Right ventricle myocardium superior (tissue), 1 donor: ENCODE measurements at places on chromosomes 1 and 21.

- DNase-seq, result peak; percentile 90
Observed at GRCh38 chr1:161305867-161306519, 3.8 kb downstream of the MPZ start.

DNA sequence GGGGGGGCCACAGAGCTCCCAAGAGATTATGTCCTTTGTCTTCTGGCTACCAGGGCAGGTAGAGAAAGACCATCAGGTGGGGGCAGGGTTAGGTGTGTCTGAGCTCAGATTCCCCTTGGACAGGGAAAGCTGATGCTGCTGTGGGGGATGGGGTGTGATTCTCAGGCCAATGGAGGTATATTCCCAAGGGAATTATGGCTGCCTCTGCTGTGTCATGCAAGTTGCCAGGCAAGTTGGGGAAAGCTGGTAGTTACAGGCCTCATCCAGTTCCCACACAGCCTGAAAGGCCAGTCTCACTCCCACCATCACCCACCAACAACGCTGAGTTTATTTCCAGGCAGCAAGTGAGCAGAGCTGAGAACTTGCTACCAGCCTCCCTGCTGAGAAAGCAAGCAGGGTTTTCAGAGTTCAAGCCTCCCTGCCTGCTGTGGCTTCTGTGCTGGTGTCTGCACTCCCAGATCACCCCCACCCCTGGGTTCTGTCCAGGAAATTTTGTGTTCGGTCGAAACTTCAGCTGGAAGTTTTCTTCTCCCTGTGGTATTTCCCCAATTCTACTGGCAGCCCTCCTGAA lies 21.3 kb downstream of the IFI16 start:
- no peak for DNase-seq

GRCh38 chr1:84253891-84254290 lies 47.6 kb upstream of the SAMD13 start:
- DNase-seq, result peak; percentile 53

GRCh38 chr1:206909883-206910318 lies 11.8 kb downstream of the FCMR start:
- DNase-seq, result no peak

DNA sequence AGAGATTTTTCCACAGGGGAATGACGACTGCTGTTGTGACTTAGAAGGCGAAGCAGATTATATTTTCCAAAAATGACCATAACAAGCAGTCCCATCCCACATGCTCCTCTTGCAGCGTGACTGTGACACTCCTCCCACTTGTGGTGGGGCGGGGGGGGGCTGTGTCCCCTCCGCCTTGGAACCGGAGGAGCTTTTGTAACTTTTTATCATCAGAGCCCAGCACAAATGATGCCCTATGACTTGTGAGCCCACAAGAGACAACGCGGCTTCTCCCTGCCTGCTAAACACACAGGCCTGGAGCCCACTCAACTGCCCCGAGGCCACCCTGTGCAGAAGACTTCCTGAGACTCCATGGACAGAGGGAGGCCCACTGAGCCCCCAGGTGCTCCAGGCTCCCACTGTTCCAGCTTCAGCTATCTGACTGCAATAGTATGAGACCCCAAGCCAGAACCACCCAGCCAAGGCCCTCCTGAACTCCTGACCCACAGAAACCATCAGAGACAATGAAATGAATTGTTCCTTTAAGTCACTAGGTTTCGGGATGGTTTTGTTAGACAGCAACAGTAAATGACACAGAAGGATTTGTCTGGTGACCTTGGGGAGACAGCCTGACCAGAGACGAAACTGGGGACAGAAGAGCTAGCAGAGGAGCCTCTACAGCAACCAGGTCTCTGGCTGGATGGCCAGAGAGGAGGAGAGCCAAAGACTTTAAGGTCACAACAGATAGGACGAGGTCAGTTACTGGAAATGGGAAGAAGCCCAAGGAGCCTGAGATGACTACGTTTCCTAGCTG lies 58.8 kb downstream of the CAPZB start:
- DNase-seq, result no peak
